Stimulated activated CD4-positive, alpha-beta T cell treated with anti-CD3 and anti-CD28 coated beads, Interleukin-12 subunit alpha, Interleukin-12 subunit beta, amount 100 ng/mL, for 24 hours (primary cell): ENCODE measurements at places on chromosomes 1 and 21.

- DNase-seq: no peak
Observed at GRCh38 chr1:173268786-173269277, 61.7 kb upstream of the TNFSF4 start.

DNA sequence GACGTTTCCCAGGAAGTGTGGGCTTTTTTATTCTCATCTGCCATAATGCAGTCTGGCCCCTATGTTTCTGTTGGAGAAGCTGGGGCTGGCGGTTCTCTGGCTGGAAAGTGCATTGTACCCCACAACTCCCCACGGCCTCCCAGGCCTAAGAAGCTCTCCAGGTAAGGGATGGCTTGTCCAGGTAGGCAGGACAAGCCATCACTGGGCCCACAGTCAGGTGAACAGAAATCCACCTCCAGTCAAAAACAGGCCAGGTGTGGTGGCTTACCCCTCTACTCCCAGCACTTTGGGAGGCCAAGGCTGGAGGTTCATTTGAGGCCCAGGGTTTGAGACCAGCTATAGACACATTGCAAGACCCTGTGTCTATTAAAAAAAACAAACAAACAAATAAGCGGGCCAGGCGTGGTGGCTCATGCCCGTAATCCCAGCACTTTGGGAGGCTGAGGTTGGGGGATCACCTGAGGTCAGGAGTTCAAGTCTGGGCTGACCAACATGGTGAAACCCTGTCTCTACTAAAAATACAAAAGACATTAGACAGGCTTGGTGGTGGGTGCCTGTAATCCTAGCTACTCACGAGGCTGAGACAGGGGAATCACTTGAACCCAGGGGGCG lies 3.1 kb upstream of the WNT9A start:
- DNase-seq: no peak

GRCh38 chr1:224157316-224157715 lies 25.7 kb upstream of the DEGS1 start:
- no peak for DNase-seq

DNA sequence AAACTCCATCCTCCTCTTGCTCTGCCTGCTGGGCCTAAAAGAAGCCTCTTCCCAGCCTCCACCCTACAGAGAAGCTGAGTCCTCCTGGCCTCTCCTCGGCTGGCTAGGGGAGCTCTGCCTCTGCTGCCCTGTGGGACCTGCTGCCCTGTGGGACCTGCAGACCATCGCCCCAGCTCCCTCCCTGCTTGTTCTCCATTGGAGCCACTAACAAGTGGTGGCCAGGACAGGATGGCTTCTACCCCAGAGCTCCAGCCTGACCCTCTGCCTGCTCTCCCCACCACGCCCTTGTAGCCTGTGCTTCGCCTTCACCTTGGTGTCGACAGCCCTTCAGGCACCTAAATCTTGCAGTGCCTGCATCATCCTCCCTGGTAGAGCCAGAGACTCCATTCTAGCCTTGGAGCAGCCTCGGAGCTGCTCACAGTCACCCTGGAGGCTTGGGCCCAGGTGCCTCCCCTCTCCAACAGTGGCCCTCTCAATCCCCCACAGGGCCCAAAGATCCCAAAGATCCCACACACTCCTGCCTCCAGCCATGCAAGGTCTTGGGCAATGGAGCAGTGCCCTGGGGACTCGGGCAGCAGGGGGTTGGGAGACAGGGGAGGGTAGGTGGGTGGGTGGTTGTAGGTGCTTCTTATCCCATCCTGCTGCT lies 3.0 kb downstream of the EPS8L3 start:
- DNase-seq: no peak

- no peak for DNase-seq
Observed at GRCh38 chr1:26477446-26478152, 5.4 kb downstream of the HMGN2 start.

- DNase-seq: no peak
Observed at GRCh38 chr1:152145769-152146168, 13.3 kb downstream of the RPTN start.

DNA sequence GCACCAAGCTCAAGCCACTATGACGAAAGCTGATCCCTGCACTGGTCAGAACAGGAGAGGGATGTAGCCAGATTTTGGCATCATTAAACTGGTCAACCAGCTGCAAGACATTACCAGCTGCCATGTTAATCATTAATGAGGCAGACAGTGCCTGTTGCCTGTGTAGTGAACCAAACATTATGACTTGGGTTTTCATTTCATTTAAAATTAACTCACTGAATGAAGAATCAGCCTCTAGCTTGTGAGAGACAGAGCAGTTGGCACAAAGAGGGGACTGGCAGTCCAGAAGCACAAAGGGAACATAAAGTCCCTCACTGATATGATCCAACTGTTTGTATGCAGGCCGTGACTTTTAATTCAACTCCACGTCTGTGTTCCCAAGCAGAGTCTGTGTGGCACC lies 318.9 kb downstream of the SEC16B start:
- DNase-seq: no peak

DNA sequence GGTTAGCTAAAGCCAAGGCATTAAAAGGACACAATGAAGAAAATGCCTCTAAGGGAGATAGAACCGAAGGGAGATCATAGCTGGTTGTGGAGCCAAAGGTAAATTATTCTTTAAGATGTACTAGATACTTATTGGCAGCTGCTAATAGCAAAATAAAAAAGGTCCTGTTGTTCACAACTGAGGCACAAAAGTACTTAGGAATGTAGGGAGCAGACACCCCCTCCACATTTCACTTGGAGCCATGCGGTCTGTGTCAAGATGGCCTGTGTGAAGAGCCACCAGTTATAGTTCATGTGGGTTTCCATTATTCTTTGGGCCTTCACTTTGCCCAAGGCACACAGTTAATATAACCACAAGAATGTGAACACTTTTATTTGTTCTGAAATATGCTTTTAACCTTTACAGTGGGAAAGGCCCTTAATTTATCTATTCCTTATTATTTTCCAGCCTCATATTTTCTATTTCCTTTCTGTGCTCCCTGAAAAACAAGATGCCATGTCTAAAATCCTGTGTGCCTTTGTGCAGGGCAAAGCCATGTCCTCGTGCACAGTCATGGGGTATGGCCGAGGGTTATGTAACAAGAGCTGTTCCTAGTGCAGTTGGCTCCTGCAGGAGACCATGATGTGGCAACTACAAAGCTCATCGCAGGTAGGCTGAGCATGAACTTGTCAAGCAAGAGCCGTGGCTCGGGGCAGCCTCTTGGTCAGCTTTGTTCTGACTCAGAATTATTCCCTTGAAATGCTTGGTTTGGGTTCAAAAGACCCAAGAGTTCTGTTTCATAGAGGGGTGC lies 16.2 kb upstream of the WDR26 start:
- no peak for DNase-seq

DNA sequence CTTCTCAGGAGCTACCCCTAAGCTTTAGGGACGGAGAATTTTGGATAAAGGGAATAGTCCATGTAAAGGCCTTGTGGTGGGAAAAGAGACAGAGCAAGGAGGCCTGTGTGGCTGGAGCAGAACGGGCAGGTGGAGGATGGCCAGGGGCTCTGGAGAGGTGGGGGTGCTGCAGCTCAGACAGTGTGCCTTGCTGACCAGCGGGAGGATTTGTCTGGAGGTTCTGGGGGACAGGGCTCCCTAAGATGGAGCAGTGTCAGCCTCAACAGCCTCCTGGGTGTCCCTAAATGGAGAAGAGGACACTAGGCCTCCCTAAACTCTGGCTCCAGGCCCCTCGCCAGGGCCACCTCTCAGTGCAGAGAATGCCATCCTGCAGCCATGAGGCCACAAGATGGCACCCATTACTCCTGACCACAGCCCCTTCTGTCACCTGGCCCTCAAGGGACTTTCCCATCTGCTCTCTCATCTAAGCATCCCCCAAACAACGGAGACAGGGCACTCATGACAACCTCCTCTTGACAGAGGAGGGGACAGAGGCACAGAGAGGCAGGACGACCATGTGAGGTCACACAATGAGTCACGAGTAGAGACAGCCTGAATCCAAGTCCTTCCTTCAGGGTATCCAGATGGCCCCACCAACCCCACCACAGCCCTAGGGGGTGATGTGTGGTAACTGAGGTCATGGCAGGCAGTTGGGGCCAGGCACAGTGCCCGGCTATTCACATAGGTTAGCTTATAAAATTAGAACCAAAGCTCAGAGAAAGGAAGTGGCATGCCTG lies 94.7 kb downstream of the DMRTB1 start:
- DNase-seq: no peak

- DNase-seq: no peak
Observed at GRCh38 chr1:184025242-184025675, 12.3 kb downstream of the COLGALT2 start.

GRCh38 chr1:103514920-103515503 lies 10.5 kb upstream of the RNPC3 start:
- no peak for DNase-seq

DNA sequence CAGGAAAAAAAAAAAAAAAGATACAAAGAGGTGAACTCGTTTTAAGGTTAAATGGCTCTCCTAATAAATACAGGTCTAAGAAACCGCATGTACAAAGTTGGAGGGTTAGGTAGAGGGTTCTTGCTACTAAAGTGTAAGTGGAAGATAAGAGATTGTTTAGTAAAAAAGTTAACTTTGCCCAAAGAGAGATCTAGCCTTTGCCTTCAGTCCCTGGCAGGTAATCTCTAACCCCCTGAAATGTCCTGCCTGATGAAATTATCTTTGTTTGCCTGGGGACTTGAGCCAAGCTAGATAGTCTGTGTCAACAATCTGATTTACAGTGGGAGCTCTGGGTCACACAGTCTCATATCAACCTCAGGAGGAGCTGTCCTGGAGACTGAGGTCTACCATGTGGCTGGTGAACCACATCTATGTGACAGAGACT lies 57.6 kb downstream of the TRIM33 start:
- no peak for DNase-seq
